Inflammatory macrophage (primary cell): ENCODE measurements at places on chromosomes 5 and 9.

DNA sequence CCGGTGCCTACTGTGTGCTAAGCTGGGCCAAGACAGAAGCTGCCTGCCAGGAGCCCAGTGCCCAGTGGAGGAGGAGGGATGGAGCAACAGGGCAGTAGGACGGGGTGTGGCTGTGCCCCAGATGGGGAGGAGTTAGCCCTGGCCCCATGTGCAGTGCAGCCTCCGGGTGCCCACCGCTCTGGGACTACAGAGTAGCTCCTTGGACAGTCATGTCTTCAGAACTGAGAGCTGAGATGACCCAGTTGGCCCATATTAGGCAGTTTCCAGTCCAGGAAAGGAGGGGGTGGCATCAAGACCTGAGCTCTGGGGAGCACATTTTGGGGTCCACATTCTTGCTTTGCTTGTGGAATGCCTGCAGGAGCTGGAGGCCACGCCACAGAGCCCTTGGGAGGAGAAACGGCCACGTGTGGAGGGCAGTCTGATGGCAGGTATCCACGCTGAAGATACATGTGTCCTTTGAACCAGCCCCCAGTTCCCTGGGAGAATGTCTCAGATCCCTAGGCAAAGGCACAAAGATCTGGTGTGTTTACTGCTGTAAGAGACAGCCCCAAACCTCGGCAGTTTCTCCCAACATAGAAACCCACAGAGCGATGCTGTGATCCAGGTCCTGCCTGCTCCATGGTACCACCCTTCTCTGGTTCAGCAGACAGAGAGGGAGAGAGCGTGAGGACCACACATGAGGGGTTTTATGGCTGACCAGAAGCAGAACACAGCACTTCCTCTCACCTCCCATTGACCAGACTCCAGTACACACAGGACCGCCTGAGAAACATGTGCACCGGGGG lies 46.8 kb upstream of the FCN1 start:
- DNase-seq, result no peak

DNA sequence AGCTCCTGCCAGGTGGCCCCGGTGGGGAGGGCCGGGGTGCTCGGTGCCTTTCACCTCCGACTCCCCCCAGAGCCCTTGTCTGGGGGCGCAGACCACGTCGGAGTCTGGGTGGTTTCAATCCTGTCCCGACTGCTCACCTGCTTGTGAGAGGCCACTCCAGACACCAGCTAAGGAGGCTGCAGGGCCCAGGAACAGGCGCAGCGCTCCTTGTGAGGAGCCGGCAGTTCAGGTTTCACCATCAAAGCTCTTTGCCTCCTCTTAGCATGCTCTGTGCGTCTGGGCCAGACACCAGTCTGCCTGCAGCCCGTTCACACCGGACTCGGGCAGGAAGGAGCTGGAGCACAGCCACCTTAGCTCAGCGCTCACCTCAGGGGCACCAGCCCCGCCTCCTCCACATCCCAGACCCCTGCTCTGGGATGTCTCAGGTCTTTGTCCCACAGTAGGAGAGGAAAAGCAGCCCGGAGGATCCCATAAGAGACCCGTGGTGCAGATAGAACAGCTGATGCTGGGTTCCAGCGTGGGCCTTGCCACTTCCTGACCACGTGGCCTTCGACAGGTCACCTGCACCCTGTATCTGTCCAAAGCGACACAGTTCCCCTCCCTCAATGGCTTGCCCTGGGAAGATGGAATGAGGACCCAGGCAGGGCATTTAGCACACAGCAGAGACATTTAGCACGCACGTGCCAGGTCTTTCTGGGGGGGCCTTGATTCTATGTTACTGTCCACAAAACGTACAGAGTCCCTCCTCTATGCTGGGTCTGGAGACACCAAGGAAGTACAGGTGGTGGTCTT lies 106.2 kb upstream of the LMX1B start:
- no peak for DNase-seq

DNA sequence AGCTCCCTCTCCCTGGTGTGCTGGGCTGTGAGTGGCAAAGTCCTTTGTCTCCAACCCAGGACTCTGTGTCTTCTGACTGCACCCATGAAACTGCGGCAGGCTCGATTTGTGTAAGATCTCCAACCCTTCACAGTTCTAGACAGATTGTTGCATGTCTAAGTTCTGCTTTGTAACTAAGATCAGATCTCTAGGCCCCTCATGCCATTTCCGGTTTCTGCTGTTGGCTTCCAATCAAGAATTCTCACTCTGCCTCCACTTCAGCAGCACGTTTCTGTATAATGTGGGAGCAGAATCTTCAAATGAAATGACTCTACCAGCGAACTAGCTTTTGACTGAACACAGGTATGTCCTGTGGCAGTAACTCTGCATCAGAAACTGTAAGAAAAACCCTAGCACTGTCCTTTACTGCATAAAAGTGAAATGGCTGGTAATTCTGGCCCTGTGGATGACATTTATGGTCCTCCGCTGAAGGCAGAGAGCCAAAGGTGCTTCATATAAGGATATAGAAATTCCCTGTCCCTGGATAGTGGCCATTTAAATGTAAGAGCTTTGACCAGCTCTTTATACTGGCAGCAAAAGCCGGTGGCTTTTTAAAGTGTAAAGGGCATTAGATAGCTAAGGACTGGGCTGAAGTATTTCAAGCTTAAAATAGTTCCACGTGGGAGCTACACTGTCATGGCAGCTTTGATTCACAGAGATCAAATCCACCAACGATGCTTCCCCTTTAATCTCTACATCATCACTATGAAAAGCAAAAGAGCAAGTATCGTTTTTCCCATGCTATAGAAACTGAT lies 319.0 kb upstream of the CDH6 start:
- DNase-seq, result no peak

DNA sequence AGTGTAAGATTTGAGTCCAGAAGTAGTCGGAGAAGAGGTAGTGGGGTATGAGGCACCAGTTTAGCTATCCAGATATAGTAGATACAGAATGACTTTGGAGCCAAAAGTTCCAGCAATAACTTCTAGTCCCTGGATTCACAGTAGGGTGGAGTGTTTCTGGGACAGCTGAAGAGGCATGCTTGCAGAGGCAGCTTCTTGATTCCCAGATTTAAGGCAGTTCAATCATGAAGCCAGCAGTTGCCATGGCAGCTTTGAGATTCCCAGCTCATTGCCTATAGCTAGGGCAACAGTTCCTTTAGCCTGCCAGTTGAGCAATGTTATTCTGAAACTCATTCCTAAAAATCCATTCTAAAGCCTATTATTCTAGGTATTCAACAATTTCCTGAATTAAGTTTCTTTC lies 79.2 kb downstream of the LIX1 start:
- DNase-seq, result no peak

- DNase-seq, result no peak
Observed at GRCh38 chr9:103361906-103362305, 366.8 kb downstream of the CYLC2 start.
